ENCODE measurements at places on chromosomes 12 and 14. TPM values are rescaled to one million over a fixed set of nuclear protein-coding genes. Genes with fewer than 3 reads are reported as not detected.

Gene HOXC6
- total RNA-seq = not detected

- no peak for DNase-seq
These were observed 1.7 kb upstream of the TMEM229B start for GRCh38 chr14:67490196-67490595.

DNA sequence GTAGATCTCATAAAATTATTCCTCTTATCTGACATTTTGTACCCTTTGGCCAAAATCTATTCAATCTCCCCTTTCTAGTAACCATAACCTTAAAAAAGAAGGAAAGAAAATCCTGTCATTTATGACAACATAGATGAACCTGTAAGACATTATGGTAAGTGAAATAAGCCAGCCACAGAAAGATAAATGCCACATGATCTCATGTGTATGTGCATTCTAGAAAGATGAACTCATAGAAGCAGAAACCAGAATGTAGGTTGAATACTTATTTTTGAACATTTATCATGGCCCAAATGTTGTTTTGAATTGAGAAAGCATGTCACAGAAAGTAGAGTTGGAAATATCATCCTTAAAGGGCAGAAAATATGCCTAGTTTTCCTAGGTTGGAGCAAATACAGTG lies 1053.6 kb downstream of the SLC6A15 start:
- DNase-seq = peak; percentile 6

GRCh38 chr14:103547455-103547940 lies 15.0 kb downstream of the BAG5 start:
- no peak for DNase-seq

- DNase-seq = no peak
These were observed 89.3 kb downstream of the SPTSSA start for GRCh38 chr14:34372786-34373185.

GRCh38 chr12:12645485-12645884 lies 33.8 kb downstream of the CREBL2 start:
- peak; percentile 14 for DNase-seq

Gene KCNH3
- total RNA-seq = 0.14 TPM

DNA sequence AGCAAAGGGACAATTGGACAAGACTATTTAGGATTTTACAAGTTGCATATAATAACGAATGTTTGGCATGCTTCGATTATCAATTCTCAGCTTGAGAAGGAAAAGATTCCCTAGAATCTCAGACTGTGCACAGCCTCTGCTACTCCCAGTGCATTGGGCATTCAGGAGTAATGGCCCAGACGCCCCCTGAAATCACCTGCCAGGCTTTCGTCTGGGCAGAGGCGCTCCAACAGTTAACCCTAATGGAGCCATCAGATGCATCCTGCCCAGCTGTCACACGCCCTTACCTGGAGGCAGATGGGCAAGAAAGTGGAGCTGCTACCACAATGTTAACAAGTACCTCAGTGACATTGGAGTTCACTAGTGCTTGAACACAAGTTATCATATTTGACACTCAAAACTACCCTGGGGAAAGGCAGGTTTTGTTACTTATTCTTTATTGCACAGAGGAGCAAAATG lies 927 bp upstream of the LRP6 start:
- DNase-seq = no peak

DNA sequence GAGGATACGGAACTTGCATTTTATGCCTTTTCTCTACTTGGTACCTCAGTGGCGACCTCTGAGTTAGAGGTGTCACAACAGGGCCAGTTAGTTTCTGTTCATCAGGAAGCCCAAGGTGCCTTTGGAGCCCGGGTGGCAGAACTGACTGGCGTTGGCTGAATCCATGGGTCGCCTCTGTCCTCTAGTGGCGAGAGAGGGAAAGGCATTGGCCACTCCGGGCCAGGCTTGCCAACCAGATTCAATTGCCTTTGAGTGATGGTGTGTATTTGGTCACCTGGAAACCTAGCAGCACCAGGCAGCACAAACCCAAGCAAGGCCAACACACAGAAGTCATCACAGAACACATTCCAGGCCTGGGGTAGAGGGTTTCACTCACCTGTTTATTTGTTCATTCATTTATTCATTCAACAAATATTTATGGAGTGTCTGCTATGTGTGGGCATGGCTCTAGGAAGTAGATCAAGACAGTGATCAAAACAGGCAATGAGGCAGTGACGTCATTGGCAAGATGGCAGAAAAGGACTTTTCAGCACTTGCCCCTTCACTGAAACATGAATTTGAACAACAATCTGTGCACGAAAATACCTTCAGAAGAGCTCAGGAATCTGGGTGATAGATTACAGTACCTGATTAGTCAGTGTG lies 40.5 kb upstream of the KCNA5 start:
- DNase-seq = peak; percentile 12

Gene KRT75
- total RNA-seq = not detected

Gene CCDC198
- total RNA-seq = 7.0 TPM

Gene LUM
- 128 TPM for total RNA-seq

DNA sequence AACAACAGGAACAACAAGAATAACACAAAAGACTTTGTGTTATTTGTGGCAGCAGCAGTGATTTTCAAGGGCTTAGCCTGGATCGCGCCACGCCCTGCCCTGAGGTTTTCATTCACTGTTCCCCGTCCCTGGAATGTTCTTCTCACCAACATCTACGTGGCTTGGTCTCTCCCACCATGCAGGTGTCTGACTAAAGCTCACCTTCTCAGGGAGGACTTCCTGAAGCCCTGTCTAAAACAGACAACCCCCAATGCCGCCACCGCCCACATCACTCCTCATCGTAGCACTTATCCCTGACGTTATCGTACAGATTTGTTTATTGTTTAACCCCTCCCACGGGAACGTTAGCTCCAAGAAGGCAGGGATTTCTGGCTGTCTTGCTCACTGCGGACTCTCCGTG lies 40.4 kb downstream of the P2RX4 start:
- DNase-seq = no peak

DNA sequence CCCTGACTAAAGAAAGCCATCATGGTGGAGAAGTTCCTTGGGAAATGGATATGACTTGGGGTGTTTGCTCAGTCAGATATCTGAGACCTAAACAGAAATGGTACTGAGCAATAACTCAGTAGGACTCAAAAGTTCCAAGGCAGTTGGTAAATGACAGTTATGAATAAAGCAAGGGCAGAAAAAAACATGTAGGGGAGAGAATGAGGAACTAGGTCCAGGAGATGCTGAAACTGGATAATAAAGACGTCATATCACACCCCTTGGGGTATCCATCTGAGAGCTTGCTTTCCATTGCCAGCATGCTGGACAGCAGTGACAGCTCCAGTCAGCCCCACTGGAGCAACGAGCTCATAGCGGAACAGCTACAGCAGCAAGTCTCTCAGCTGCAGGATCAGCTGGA lies 37.5 kb downstream of the RPGRIP1 start:
- DNase-seq = no peak

- peak; percentile 96 for DNase-seq
These were observed 146.8 kb upstream of the LRIG3 start for GRCh38 chr12:59067083-59067482.

Gene CHD8
- total RNA-seq = 111 TPM

- DNase-seq = peak; percentile 50
These were observed 44.3 kb downstream of the SCN8A start for GRCh38 chr12:51635346-51635745.
